ENCODE measurements at places on chromosomes 3 and 15. TPM values are rescaled to one million over a fixed set of nuclear protein-coding genes. Genes with fewer than 3 reads are reported as not detected.
A peak's percentile ranks its signal among the peaks of the same experiment; 100 is the strongest.

The FSTL1 gene
- total RNA-seq = 0.37 TPM

The COPS2 gene
- total RNA-seq = 54.8 TPM

The IQSEC1 gene
- total RNA-seq = 70.4 TPM

The ARHGEF26 gene
- total RNA-seq = 0.02 TPM

The KBTBD13 gene
- total RNA-seq = not detected

The MASP1 gene
- total RNA-seq = not detected

The SYNM gene
- total RNA-seq = 0.12 TPM

GRCh38 chr3:172808969-172809546, 58.5 kb downstream of the ECT2 start:
- no peak overlapping the region for H3K27ac ChIP-seq
- no peaks in the 10 kb centered on the region for H3K4me1 ChIP-seq
- H3K36me3 ChIP-seq = peaks cover 22% of the 10 kb centered on the region
- no peak for DNase-seq

DNA sequence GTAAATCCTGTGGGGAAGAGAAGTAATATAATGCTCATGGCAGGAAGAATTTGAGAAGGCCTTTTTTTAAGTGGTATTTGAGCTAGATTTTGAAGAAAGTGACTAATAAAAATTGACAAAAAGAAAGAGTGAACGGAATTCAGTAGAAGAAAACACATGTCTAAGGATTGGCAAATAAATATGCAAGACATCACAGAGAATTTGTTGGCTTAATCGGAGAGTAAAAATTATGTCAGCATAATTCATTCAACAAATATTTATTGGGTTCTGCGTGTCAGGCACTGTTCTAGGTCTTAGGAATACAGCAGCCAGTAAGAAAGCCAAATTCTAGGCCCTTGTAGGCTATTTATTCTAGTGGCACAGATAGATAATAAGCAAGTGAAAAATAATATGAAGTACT, 33.6 kb upstream of the LEKR1 start:
- H3K36me3 ChIP-seq = peaks cover 18% of the 10 kb centered on the region
- no peaks in the 10 kb centered on the region for H3K27me3 ChIP-seq
- no peak overlapping the region for H3K4me3 ChIP-seq
- H3K27ac ChIP-seq = peak overlapping the region; percentile 43
- peaks cover 46% of the 10 kb centered on the region for H3K4me1 ChIP-seq

GRCh38 chr3:42588625-42589024, 2.0 kb upstream of the SS18L2 start:
- no peak overlapping the region for H3K4me3 ChIP-seq
- H3K36me3 ChIP-seq = peaks cover 29% of the 10 kb centered on the region
- DNase-seq = no peak
- H3K4me1 ChIP-seq = peaks cover 53% of the 10 kb centered on the region
- no peaks in the 10 kb centered on the region for H3K27me3 ChIP-seq
- no peak overlapping the region for H3K27ac ChIP-seq

DNA sequence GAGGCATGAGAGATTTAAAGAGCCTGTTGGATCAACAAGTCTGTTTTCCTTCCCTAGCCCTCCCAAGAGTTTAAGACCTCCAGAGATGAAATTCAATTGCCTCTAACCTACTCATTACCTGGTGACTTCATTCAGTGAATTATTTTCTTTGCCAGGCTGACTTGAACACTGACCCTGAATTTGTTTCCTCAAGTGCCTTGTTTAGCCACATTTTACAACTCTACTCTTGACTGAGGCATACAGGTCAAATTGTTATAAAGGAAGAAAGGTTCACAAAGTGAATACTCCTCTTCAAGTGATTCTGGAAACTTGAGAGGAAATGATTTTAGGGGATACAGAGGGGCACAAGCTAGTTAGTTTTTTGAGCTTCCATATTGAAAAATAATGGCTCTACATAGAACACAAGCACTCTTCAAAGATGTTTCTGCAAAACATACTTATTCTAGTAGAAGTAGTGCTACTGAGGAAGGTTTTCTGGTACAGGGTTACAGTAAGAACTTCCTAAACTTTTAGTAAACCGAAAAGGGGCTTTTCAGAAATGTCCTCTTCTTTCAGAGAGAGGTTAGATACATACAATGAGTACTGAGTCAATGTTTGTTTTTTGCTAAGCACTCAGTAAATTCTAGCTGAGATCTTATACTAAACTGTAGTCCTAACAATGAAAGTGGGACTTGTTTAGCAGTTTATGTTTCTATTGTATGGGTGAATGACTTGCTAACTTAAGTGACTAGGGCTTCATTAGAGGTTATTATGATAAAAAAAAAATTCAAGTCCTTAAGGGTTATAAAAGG, 137.4 kb upstream of the SATB1 start:
- H3K27ac ChIP-seq = no peak overlapping the region
- no peaks in the 10 kb centered on the region for H3K27me3 ChIP-seq
- DNase-seq = no peak
- peaks cover 13% of the 10 kb centered on the region for H3K36me3 ChIP-seq
- peaks cover 44% of the 10 kb centered on the region for H3K4me1 ChIP-seq

GRCh38 chr3:97914388-97914787, 57.8 kb downstream of the RIOX2 start:
- no peaks in the 10 kb centered on the region for H3K27me3 ChIP-seq
- DNase-seq = no peak
- peaks cover 59% of the 10 kb centered on the region for H3K36me3 ChIP-seq
- H3K4me3 ChIP-seq = no peak overlapping the region
- no peak overlapping the region for H3K27ac ChIP-seq

DNA sequence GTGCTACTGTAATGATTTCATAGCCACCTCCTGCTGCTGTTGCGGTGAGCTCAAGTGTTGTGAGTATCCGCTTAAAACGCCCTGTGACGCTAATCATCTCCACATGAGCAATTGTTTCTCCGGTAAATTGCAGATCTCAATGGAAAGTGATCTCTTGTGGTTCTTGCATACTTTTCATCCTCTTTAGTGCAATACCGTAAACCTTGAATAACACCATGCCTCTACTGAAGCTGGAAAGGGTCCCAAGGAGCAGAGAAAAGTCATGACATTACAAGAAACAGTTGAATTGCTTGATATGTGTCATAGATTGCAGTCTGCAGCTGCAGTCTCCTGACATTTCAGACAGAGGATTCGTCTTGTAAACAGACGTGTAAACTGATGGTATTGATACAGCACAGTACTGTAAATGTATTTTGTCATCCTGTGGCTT, 6.0 kb upstream of the CEMIP start:
- H3K27ac ChIP-seq = no peak overlapping the region
- H3K4me1 ChIP-seq = peaks cover 3% of the 10 kb centered on the region
- H3K27me3 ChIP-seq = peaks cover 22% of the 10 kb centered on the region
- no peak overlapping the region for H3K4me3 ChIP-seq
- H3K36me3 ChIP-seq = no peaks in the 10 kb centered on the region
- no peak for DNase-seq

- no peak for DNase-seq
- H3K36me3 ChIP-seq = no peaks in the 10 kb centered on the region
- peaks cover 9% of the 10 kb centered on the region for H3K27me3 ChIP-seq
- H3K4me3 ChIP-seq = no peak overlapping the region
These were observed 392.4 kb upstream of the PROK2 start for GRCh38 chr3:72177075-72178050.

DNA sequence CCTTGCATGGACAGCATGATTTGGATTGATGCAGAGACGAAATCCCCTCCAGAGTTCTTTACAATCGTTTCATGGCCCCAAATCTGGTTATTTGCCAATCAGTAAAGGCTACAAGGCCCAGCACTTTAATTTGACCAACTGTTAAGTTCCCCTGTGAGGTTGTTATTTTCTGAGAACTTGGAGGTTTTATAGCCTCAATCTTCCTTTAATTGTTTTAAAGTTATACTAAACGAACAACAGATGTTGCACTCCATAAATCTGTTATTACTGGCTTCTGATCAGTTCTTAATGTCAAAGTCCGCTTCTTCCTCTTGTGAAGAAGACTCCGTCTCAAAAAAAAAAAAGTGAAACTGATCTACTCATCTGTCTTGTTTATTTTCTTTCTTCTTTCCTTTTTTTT, 30.8 kb downstream of the LARP6 start:
- no peak overlapping the region for H3K27ac ChIP-seq
- H3K27me3 ChIP-seq = peaks cover 2% of the 10 kb centered on the region
- DNase-seq = no peak
- no peaks in the 10 kb centered on the region for H3K36me3 ChIP-seq

DNA sequence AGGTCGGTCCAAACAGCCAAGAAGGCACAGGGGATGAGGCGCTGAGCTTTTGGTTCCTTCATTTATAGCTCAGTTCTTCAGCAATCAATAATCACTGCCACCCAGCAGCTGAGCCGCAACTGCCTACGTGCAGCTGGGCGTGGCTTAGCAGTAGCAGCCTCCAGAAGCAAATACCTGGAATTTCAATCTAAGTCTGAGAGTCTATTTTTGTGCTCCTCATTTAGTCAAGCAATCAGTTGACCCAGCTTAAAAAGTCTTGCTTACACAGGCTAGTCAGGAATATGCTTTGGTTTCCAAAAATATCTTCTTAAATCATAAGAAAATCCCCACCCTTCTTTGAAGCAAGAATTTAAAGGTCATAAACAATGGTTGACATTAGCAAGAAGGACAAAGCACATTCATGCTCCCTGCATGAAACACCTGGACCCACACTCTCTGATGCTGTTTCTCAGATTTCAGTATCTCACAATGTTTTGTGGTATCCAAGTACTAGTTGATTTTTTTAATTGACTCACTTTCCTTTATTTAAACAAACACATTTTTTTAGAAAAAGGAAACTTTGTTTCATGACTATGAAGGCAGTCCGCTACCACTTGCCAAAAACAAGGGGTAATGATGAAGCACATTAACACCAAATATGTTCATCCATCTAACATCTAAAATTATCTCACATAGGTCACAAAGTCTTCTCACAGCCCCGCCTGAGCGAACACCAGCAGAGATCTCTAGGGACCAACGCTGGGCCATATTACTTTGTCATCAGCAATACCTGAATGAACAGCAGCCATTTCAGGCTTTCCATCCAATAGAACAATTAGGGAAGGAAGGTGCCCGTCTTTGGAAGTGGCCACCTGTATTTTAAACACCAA, 106.1 kb downstream of the OXNAD1 start:
- DNase-seq = no peak
- peak overlapping the region; percentile 55 for H3K27ac ChIP-seq
- H3K36me3 ChIP-seq = peaks cover 88% of the 10 kb centered on the region

DNA sequence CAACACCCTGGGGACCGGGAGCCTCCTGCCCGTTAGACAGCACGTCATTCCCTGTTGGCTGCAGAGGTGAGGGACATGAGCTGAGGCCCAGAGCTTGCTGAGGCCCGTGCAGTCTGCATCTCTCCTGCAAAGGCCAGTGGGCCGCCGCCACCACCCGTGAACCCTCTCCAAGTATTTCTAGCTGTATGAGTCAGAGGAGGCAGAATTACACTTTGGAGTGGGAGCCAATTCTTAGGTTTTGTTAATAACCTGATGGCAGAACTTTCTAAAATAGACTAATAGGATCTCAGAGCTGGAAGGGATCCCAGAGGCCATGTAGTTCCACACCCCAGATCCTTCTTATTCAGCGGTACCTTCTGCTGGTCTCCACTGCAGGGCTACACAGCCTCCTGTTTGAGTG, 335.2 kb upstream of the CTDSPL start:
- H3K36me3 ChIP-seq = no peaks in the 10 kb centered on the region
- H3K27ac ChIP-seq = no peak overlapping the region
- no peaks in the 10 kb centered on the region for H3K4me1 ChIP-seq
- peaks cover 8% of the 10 kb centered on the region for H3K27me3 ChIP-seq

DNA sequence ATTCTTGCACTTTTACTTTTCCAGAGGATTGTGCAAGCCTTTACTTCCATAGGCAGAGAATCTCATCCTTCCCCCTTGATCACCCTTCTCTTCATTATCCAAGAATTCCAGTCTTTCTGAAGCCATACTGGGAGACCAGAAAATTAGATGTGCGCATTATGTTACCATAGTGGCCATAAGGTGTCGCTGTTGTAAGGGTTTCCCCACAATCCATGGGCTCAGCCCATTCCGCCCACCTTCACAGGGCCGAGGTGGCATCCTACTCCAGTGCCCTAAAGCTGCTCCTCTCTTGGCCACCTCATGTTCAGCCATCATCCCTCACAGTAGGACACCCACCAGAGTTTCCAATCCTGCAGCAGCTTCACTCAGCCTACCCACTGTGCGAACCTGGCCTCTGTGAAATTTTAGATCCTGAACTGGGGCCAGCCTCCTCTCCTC, 35.0 kb downstream of the CTSH start:
- peak; percentile 26 for DNase-seq
- peak overlapping the region; percentile 38 for H3K27ac ChIP-seq
- H3K36me3 ChIP-seq = peaks cover 55% of the 10 kb centered on the region
- peaks cover 27% of the 10 kb centered on the region for H3K4me1 ChIP-seq
- H3K4me3 ChIP-seq = no peak overlapping the region

GRCh38 chr3:126932188-126932931, 50.6 kb upstream of the PLXNA1 start:
- H3K27me3 ChIP-seq = no peaks in the 10 kb centered on the region
- H3K4me1 ChIP-seq = peaks cover 5% of the 10 kb centered on the region
- no peaks in the 10 kb centered on the region for H3K36me3 ChIP-seq
- no peak overlapping the region for H3K4me3 ChIP-seq
- no peak overlapping the region for H3K27ac ChIP-seq

- no peak overlapping the region for H3K27ac ChIP-seq
- H3K4me1 ChIP-seq = peaks cover 1% of the 10 kb centered on the region
- no peaks in the 10 kb centered on the region for H3K27me3 ChIP-seq
- H3K36me3 ChIP-seq = no peaks in the 10 kb centered on the region
- no peak overlapping the region for H3K4me3 ChIP-seq
These were observed 62.3 kb downstream of the UBP1 start for GRCh38 chr3:33377931-33378330.

DNA sequence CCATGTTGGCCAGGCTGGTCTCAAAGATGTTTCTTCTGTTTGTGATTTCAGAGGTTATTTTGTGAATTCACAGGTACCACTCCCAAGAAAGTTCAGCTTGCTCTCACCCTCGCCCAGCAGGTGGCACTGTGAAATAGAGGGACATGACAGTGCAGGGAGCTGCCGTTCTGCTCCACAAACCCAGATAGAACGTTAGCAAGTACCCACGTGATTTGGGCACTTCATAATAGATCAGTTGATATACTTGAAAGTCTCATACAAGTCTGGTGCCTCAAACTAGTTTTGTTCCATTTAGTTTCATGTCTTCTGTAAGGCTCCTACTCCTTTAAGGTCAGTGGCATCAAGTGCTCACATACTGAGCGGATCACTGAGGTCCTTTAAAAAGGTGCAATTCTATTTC, 45.5 kb downstream of the FILIP1L start:
- H3K36me3 ChIP-seq = peaks cover 16% of the 10 kb centered on the region
- H3K4me3 ChIP-seq = no peak overlapping the region
- peak; percentile 91 for DNase-seq
- H3K27me3 ChIP-seq = no peaks in the 10 kb centered on the region
- H3K4me1 ChIP-seq = peaks cover 46% of the 10 kb centered on the region

Measured in activated CD4-positive, alpha-beta T cell treated with anti-CD3 and anti-CD28 coated beads, Interleukin-2, amount 10 ng/mL, durations not matched to agents 7 days and 5 days (primary cell).